ENCODE measurements at places on chromosomes 11 and 22.

GRCh38 chr11:26830757-26831156 is 108.9 kb upstream of the SLC5A12 start:
- no peak for DNase-seq

DNA sequence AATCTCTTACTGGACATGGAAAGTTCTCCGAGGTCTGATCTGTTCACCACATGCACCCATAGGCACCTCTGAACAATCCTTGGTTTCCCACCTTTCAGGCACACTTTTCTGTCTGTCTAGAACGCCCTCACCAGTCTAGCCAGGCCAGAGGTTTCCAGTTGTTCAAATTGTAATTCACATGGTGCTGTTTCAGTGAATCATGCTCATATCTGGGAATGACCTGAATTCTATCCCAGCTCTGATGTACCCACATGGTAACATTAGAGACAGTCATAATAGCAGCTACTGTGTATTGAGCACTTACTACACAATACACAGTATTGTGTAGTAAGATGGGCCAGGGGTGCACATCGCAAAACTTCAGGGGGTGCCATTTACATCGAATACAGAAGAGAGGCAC is 138.2 kb downstream of the COMMD9 start:
- DNase-seq = no peak

- peak; percentile 92 for DNase-seq
Measured at GRCh38 chr11:14544611-14545010, 24.4 kb upstream of the PSMA1 start.

- DNase-seq = no peak
Measured at GRCh38 chr11:43576320-43576802, 104.2 kb upstream of the HSD17B12 start.

DNA sequence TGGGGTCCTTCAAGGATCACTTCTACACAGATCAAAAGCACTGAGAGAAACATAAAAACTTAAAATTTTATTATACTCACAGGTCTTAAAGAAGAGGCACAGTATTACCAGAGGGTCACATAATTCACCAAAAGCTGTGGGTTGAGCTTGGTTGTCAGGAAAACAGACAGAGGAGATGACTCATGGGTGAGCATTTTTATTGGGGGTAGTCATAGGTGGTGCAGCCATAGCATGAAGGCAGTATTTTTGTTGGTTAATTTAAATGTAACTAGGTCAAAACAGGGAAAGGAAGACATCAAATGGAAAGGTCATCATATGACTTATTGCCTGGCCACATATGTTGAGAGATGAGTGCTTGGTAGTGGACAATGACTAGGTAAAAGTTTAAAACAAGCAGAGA is 24.2 kb downstream of the OR5B17 start:
- DNase-seq = no peak

DNA sequence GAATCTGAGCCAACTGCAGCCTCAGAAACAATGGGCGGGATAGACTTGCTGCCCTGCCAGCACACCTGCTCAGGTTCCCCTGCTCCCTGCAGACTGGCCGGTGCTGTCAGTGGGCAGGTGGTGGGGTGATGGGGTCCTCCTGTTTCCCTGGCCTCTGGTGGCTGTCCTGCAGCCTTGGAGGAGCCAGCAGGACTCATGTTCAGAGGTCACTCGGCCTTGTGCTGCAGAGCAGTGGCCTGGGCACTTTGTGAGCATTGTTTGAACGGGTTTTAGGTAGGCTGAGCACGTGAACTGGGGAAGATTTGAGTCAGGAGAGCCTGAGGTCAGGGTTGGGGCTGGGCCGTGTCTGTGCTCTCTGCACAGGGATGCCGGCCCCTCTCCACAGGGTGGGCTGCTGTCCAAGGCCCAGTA is 17.6 kb downstream of the PPIL2 start:
- no peak for DNase-seq

DNA sequence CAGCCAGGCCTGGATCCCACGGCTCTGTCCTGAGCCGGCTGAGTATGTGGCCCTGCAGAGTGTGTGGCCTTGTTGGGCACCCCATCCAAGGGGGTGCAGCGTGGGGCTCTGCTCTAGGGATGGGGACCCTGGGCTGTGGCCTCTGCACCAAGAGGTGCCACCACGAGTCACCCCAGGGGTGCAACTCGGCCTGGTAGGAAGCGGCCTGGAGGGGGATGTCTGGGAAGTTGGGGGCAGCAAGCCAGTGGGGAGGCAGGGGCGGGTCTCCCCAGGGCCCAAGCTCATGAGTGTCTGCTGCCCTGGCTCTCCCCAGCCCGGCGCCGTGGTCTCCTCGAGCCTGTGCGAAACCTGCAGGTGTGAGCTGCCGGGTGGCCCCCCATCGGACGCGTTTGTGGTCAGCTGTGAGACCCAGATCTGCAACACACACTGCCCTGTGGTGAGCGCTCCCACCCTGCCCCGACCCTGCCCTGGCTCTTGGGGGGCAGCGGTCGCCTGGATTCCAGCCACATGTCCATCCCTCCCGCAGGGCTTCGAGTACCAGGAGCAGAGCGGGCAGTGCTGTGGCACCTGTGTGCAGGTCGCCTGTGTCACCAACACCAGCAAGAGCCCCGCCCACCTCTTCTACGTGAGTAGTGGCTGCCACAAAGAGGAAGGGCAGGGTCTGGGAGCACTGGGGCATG is 24.2 kb upstream of the MUC5B start:
- DNase-seq = no peak

DNA sequence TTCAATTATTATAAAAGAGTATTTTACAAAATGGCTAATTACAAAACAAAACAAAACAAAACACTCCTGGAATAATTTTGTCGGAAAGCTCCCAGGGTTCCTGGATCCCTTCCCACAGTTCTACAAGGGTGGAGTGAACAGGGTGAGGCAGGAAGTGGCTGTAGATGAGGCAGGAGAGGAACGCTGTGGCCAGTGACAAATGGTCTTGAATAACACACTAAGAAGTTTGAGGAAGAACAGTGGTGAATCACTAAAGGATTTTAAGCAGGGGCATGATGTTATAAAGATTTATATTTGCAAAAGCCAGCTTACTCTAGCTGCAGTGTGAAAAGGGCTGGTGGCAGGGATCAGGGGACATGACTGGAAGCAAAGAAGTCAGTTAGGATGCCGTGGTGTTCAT is 33.8 kb upstream of the APOA1 start:
- DNase-seq = no peak

GRCh38 chr22:22691716-22692701 is 47.6 kb downstream of the GGTLC2 start:
- no peak for DNase-seq

GRCh38 chr22:43592476-43592875 is 180.7 kb downstream of the MPPED1 start:
- no peak for DNase-seq

Data from AML-193 (cell line).